ENCODE measurements at places on chromosomes 16 and 17.

- no peak overlapping the region for H3K27ac ChIP-seq
- no peak for DNase-seq
- H3K4me1 ChIP-seq = peaks cover 2% of the 10 kb centered on the region
- peaks cover 2% of the 10 kb centered on the region for H3K36me3 ChIP-seq
- no peak overlapping the region for H3K4me3 ChIP-seq
Measured at GRCh38 chr17:82863941-82864712, 24.3 kb upstream of the ZNF750 start.

DNA sequence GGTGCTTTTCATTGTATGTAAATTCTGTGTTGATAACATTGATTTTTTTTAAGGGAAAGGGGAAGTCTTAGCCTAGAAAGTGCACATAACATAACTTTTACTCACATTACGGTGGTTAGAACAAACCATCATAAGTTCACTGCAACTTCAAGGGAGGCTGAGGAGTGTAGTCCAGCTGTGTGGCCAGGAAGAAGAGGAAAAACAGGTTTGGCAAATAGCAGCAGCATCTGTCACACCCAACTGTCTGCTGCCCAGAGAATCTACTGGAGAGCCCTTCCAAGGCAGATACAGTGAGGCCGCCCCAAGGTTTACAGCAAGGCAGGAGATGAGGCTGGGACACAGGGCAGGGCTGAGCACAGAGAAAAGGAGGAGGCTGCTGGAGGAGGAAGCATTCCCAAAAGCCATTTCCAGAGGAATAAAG is 60.6 kb downstream of the AIPL1 start:
- peaks cover 5% of the 10 kb centered on the region for H3K4me1 ChIP-seq
- H3K27me3 ChIP-seq = no peaks in the 10 kb centered on the region
- H3K27ac ChIP-seq = no peak overlapping the region
- DNase-seq = no peak
- H3K36me3 ChIP-seq = no peaks in the 10 kb centered on the region
- H3K4me3 ChIP-seq = no peak overlapping the region

DNA sequence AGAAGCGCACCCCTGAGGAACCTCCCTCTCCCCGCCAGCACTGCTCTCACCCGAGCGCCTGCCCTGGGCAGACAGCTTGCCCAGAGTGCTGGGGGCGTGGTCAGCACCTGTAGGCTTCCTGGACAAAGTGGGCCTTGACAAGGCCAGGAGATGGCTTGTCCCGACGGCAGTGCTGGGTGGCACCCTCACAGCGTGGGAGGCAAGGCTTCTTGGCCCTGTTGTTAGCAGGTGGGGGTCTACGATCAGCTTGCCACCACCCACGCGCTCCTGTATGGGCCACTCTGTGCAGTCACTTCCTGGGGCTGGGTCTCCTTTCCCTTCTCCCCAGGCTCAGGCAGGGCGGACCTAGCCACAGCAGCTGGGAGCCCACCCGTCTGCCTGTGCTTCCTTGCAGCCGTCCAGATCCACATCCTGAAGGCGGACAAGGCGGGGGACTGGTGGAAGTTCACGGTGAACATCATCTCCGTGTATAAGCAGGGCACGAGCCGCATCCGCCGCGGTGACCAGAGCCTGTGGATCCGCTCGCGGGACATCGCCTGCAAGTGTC is 218.0 kb downstream of the NTN1 start:
- no peaks in the 10 kb centered on the region for H3K36me3 ChIP-seq
- no peak for DNase-seq
- H3K4me1 ChIP-seq = peaks cover 14% of the 10 kb centered on the region
- peak overlapping the region; percentile 15 for H3K4me3 ChIP-seq
- H3K27me3 ChIP-seq = no peaks in the 10 kb centered on the region

GRCh38 chr17:66970140-66970539 is 5.6 kb downstream of the CACNG4 start:
- no peaks in the 10 kb centered on the region for H3K36me3 ChIP-seq
- H3K27me3 ChIP-seq = peaks cover 7% of the 10 kb centered on the region
- peaks cover 1% of the 10 kb centered on the region for H3K4me1 ChIP-seq
- no peak overlapping the region for H3K27ac ChIP-seq
- DNase-seq = no peak

- no peaks in the 10 kb centered on the region for H3K27me3 ChIP-seq
- H3K4me3 ChIP-seq = no peak overlapping the region
- no peaks in the 10 kb centered on the region for H3K36me3 ChIP-seq
- no peak overlapping the region for H3K27ac ChIP-seq
Measured at GRCh38 chr17:27218719-27219488, 75.0 kb upstream of the WSB1 start.

All from iPS DF 6.9 (cell line).